Kidney capillary endothelial cell (primary cell): ENCODE measurements at places on chromosomes 2 and 18.

- no peak for DNase-seq
Measured at GRCh38 chr2:20125616-20126015, 74.2 kb upstream of the LAPTM4A start.

- DNase-seq = peak; percentile 56
Measured at GRCh38 chr2:7672027-7672684, 754.9 kb downstream of the RNF144A start.

- peak; percentile 89 for DNase-seq
Measured at GRCh38 chr2:54572636-54573536, 116.8 kb downstream of the SPTBN1 start.

GRCh38 chr2:177799531-177799930 is 273.0 kb downstream of the PDE11A start:
- no peak for DNase-seq

DNA sequence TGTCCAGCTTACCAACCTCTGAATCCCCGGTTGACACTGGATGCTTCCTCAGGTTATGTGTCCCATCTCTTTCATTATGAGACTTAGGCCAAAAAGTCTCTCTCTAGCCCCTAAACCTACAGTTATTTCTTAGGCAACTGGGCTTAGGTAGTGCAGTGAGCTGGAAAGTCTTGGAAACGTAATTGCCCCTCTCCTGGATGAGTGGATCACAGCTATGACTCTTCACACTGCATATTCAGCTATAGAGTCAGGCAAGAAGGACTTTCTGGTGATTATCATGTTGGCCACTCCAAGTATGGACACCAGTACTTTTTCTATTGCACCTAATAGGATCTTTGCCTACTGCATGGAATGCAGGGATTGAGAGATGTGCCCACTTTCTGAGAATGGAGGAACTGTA is 458.3 kb upstream of the CELF4 start:
- no peak for DNase-seq

- no peak for DNase-seq
Measured at GRCh38 chr2:111201214-111201613, 80.5 kb downstream of the BCL2L11 start.
